Astrocyte of the spinal cord (primary cell): ENCODE measurements at places on chromosomes 6 and 20.

DNA sequence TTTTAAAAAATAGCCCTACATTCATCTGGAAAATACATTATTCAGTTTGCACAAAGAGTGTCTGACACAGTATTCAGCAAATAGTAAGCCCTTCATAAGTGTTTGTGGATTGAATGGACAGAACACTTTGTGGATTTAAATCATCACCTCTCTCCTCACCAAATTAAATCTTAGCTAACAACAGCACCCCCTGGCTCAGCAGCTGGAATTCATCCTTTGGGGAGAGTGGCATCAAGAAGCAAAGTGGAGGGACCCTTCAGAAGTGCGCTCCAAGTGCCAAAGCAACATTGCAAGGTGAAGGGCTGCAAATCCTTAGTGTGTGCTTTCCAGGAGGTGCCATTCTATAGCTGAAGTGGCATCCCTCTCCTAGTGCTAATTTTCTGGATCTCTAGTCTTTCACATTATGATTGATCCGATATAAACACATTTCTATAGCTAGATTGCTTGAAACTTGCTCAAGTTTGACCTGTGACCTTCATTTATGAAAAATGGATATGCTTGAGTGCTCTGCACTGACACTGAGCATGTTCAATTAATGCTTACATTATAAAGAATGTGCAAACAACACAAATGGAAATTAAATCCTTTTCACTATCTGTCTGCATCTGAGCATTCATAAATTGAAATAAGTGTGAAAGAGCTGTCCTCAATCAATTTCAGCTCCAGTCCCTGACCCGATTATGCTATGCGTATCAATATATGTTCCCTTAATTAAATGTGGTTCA lies 891.7 kb downstream of the C6orf118 start:
- no peak for DNase-seq

DNA sequence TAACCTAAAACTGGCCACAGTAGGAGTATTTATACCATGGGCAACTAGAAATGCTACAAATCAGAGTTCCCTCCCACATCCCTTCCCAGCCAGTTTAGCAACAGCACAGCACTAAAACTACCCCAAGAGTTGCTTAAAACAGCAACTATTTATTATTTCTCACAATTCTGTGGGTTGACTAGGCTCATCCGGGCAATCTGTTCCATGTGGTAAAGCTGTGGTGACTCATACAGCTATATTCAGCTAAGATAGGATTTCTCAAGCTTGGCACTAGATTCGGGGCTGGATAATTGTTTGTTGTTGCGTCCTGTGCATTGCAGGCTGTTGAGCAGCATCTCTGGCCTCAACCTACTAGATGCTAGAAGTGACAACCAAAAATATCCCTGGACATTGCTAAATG lies 8.6 kb upstream of the HECA start:
- DNase-seq, result peak; percentile 84

DNA sequence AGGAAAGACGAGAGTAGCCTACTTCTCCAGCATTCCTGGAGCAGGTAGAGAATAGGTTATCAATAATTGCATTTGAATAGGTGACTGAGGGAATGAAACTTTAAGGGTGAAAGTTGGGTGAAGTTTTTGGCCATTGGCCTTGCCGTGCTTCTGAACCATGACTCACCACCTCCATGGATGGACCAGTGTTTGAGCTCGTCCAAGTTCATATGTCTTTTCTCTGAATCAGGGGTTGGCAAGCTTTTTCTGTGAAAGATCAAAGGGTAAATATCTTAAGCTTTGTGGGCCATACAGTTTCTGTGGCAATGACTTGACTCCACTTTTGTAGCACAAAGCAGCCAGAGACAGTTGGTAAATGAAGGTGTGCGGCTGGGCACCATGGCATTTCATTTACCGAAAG lies 31.8 kb downstream of the SNRNP48 start:
- DNase-seq, result no peak

- no peak for DNase-seq
Observed at GRCh38 chr6:71476872-71477271, 188.3 kb downstream of the OGFRL1 start.

- DNase-seq, result no peak
Observed at GRCh38 chr6:123575188-123575587, 61.6 kb downstream of the TRDN start.

GRCh38 chr6:156689656-156690055 lies 87.5 kb upstream of the ARID1B start:
- DNase-seq, result no peak

DNA sequence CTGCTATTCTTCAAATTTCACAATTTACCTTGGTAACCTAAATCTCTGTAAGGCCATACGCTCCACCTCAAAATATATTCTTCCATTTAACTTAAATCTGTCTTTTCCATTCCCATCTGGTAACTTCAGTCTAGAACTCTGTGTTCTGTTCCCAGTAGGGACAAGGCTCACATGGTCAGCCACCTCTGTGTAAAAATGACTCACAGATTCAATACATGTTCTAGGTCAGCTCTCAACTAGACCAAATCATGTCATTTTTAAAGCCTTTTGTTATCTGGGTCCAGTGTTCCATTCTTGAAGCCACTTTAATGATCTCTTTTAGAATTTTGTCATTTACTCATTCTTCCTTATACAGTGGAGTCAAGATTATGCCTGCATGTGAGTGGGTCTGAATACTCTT lies 315.6 kb upstream of the CITED2 start:
- DNase-seq, result no peak

DNA sequence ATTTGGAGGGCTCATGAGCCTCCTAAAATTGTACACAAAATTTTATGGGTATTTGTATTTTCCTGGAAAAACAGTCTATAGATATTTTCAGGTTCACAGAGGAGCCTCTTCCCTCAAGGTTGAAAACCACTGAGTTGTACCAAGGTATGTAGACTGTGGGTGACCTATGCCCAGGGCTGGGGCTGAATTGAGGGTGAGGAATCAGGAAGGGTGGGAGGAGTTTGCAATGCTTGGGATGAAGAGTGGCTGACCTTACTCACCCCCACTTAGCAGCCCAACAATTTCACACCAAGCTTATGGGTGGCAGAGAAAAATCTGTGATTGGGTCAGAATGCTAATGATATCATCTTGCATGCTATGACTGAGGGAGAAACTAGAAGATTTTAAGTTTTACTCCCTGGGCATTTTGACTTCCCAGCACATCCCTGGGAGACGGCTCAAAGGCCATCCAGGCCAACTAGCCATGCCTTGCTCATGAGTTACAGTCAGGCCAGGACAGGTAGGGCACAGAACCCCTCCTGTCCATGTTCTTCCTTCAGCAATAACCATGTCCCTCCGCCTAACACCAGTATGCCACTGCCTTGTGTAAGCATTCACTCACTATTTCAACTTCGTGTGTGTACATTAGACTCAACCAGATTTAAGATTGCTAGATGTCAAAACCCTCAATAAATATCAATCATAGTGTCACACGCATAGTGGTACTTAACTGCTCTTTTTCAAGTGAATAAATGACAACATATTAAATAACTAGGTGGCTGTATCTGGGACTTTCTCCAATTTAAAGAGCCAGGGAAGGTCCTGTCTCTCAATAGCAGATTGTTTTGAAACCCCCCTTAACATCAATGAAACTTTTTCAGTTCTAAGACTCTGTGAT lies 16.6 kb downstream of the ADTRP start:
- no peak for DNase-seq

DNA sequence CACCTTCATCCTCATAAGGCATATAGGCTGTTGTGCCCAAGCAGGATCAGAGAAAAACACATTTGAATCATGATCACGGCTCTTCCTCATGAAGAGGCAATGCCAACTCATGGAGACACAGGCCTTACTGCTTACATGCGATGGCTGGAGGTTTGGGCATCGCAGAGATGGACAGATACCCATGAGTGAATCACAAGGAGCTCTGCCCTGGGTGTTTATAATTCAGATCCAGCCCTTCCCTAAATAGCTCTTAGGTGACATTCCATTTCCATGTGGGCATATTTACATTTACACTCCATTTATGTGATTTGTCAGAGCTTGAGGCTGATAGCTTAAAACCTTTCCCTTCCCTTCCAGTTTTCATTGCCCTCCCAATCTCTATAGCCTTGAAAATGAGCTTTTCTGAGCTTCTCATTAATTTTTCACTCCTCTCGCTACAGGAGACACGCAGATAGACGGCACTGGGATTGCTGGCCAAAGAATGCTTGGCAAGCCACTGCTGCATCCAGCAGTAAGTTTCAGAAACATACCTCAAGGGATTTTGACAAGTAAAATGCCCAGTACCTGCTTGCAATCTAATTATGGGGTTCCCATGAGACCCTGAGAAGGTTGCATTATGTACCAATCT lies 249.1 kb downstream of the TBC1D7 start:
- DNase-seq, result no peak

DNA sequence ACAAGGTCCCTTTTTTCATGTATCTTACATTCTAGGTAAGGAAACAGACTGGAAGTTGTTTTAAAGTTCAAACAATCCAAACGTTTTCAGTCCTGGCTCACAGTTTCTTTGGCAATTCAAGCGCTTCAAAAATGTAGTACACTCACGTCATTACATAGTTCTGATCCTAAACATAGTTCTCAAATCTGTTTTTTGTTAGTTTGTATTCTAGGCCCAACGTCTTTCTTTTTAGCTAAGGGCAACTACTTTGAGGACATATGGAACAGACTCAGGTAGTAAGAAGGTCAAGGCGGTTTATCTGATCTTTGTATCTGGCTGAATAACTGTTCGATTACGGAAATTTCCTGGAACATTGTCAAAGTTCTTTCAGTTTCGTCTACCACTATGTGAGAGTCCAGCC lies 36.9 kb upstream of the PLCB4 start:
- DNase-seq, result no peak

- peak; percentile 50 for DNase-seq
Observed at GRCh38 chr6:170480050-170480692, 72.9 kb downstream of the PSMB1 start.

GRCh38 chr20:60584221-60584620 lies 626.0 kb downstream of the CDH26 start:
- no peak for DNase-seq
